ENCODE measurements at places on chromosomes 6 and 20.
A peak's percentile ranks its signal among the peaks of the same experiment; 100 is the strongest.

DNA sequence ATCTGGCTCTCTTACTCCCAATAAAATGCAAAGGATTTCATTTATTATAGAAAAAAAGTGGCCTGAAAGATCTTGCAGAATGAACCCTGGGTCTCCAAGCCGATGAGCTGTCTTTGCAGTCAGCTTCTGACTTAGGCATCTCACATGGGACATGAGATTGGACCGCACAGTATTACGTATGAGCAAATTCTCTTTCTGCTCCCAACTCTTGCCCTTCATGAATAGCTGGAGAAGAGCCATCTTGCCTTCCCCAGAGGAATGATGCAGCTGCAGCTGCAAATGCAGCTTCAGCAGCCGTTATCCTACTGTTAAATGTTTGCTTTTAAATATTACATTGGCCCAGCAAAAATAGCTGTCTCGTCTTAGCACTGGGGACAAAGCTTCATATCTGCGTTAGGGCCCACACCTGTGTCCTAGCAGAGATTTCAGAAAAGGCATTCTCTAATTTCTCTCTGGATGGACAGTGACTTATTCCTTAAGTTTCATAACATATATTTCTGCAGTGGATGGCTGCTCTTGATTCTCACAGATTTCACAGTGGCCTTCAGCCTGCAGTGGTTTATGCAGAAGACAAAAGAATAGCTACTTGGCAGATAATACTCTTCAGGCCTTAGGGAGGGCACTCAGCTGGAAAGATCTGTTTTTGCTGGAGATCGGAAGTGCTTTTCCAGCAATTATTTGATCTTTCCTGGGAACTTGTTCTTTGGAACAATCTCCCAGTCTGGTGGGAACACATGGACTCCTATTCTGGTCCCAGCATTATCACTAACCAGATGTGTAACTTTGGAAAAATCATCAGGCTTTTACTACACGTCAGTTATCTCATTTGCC, 129.2 kb downstream of the FYN start:
- no peak for DNase-seq

GRCh38 chr6:160960839-160961238, 30.7 kb upstream of the MAP3K4 start:
- DNase-seq: no peak

- DNase-seq: no peak
Measured at GRCh38 chr20:23409800-23410199, 11.5 kb downstream of the NAPB start.

DNA sequence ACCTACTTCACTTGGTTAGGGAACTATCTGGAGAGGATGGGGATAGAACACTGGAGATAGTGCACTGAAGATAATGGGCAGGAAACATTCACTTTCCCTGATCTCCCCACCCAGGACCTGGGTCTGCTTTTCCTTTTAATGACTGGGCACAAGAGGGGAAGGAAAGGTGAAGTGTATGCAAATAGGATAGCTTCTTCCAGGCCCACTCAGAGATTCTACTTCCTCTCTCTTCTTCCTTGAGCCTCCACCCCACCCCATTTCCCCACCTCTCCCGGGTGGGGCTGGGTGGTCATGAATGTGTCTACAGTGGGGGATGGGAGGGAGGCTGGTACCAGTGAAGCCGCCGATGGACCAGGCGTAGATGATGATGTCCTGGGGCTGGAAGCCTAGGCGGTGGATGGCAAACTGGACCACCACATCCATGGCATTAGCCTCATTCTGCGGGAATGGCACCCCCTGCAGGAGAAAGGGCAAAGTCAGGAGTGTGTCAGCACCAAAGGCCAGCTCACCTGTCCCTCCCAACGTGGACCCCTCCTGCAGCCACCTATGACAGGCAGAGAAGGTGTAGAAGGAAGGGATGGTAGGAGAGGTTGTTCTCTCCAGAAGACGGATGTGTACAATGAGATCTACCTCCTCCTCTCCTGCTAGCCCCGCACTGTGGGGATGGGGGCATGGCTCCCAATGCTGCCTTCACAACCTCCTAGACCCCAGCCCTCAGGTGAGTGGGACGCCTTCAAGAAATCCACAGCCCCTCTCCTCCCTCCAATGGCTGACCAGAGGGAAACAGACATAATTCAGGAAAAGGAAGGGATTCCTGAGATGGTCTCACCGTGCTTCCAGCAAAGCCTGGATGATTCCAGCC, 8.6 kb upstream of the LY6G5C start:
- no peak for DNase-seq

GRCh38 chr20:63968136-63968927, 1.4 kb downstream of the ZNF512B start:
- DNase-seq: no peak

DNA sequence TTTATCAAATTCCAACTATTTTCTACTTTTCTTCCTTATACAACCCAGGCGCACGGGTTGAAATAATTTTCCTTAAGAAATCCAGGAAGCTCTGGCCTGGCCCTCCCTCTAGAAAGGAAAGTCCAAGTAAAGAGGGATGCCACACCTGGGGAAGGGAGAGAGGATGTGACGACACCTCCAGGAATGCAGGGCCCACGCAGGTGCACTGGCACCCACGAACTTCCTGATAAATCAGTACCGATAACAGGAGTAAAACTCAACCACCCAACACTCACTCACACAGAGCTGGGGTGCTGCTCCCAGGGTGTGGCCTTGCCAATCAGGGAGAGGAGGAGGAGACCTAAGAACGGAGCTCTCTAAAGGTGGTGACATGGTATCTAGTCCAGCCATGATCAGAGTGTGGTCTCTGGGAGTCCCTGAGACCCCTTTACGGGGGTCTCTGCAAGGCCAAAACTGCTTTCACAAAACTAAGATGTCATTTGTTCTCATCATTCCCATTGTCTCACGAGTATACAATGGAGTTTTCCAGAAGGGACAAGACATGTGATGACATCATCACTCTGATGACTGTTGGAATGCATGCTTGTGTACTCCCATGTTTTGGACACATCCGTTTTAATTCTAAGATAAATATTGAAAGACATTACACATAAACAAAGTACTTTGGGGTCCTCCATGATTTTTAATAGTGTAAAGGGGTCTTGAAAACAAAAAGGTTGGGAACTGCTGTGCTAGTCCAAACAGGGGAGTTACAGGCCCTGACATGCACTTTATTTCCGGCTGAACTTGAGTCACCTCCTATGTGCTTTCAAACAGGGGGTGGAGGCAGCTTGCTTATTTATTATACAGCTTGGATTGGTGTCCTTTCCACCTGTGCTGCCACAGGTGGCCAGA, 2.2 kb upstream of the PARD6B start:
- DNase-seq: no peak

- DNase-seq: no peak
Measured at GRCh38 chr6:16078064-16078463, 50.8 kb upstream of the MYLIP start.

DNA sequence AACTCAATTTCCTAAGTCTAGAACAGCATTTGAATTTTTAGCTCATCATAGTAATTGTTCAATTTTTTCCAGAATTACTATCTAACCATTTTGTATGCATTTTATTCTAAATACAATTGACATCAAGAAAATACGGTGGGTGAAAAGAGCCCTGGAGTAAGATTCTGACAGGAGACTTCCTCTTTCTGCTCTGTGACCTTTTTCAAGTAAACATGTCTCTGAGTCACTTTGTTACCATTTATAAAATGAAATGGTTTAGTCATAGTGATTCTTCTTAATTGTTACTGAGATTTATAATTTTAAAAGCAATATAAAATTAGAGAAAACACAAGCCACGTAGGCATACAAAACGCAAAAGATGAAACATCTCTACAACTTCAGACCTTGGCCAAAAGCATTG, 80.2 kb downstream of the PLCB1 start:
- DNase-seq: no peak

DNA sequence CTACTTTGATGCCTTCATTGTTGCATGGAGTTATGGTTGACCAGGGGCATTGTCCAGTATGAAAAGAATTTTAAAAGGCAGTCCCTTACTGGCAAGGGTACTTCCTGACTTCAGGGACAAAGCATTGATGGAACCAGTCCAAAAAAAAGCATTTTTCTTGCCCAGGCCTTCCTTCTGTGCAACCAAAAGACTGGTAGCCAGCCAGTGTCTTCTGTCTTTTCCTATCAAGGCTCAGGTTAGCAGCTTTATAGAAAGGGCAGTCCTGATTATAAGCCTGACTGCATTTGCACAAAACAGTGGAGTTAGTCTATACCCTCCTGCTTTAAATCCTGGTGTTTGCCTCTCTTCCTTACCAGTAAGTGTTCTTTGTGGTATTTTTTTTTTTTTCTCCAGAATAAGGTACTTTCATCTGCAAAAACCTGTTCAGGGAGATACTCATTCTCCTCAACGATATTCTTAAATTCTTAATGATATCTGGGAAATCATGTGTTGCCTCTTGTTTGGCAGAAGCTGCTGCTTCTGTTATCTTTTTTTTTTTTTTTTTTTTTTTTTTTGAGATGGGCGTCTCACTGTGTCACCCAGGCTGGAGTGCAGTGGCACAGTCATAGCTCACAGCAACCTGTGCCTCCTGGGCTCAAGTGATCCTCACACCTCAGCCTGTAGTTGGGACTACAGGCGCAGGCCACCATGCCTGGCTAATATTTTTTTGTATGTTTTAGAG, 33.9 kb downstream of the SCAF8 start:
- peak; percentile 85 for DNase-seq

DNA sequence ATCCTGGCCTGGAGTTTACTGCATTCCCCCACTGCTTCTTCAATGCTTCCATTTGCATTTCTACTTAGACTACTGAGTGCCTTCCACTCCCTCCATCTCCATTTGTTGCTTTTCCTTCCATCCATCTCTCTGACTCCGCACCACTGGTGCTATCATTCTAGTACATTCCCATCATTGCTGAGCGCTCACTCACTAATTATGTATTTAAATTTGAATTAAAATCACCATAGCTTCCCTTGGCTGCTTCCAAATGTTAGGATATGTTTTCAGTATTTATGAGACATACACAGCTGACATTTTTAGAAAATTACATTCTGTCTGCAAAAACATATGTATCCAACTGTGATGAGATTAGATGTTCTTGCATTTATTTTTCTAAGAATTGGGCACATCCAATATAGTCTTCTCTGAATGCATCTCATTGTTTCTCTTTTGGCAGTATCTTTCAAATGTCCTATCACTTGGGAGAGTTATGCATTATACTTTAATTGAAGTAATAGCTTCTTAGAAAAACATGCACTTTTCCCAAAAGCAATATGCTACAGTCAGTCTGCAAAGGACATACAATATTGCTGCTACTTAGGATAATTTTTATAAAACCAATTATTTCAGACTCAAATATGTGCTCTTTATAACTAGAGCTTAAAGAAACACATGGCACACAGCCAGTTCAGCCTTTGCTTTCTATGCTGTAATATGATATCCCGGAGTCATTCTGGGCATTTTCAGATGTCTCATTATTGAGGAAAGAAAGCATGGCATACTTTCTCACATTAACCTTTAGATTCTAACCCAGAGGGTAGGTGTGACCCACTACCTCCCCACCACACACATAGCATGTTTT, 12.1 kb upstream of the COL21A1 start:
- DNase-seq: no peak

DNA sequence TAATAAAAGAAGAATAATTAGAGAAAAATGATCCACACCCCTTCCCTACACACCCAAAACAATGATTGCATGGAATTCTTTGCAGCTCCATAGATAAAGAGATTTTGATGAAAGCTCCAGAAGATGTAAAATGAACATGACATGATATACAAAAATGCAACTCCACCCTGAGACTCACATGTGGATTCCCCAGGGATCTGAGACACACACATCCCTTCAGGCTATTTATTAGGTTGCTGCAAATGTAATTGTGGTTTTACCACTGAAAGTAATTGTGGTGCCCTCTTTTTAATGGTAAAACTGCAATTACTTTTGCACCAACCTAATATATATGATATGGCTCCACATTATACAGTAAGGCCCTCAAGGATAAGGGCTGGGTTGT, 40.4 kb upstream of the TBC1D7 start:
- no peak for DNase-seq

DNA sequence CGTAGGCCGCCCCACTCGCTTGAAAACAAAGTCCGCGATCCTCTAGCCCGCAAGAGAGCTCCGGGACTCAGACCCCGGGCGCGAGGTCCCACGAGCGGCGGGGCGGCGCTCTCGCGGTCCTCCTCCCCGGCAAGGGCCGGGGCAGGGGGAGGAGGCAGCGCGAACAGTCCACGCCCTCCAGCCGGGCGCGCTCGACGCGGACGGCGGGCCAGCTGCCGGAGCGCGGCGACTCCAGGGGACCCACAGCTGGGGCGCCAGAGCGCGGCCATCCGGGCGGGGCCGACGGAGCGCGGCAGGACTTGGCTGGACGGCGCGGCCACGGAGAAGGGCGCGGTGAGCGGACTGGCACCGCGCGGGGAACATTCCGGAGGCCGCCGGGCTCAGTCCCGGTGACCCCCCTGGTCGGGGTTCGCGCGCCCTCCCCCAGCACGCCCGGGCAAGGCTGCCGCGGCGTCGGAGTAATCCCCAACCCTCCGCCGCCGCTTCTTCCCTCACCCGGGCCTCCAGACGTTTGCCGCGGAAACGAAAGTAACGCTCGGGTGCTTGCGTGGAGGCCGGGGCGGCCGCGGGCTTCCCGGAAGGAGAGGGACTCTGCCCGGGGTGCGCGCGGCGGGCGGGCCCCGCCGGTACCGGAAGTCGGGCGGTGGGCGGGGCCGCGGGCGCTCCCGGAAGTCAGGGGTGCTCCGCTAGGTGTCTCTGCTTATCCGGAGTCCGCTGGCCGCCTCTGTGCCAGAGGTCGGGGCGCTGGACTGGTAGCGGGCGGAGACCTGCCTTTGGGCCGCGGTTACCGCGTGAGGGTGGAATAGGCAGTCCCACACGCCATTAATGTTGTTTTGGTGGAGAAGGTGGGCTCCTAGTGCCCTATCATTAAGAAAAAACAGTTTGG, at the start of gene RIPK1:
TSS of gene RIPK1 (plus strand) at position 166 of the 886 bp plus-strand sequence. CDS start 8,330 bp downstream, outside the sequence.
- DNase-seq: peak; percentile 91

DNA sequence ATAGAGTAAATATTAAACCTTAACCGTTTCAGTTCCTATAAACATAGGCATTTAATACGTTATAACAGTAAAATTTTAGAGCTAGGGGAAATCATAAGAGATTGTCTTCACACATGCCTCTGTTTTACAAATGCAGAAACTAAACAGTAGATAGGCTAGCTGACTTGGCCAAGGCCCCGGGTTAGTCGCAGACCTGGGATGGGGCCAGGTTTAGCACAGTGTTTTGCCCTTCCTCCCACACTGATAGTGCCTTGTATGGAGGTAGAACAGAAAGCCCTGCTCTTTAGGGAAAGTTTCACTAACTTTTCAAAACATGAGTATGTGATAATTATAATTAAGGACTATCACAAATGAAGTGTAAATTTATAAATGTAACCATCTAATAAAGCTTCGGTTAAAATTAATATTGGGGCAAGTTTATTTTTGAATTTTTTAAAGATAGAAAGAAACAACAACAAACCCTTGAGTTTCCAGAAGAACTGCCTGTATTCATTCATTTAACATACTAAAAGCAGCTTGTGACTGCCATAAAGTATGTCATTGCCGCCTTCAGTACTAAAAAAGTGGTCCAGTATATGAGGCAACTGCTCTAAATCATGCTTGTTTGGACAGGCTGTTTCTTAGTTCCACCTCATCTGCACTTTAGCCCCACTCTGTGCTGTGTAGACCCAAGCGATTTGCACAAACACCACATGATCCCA, 62.5 kb upstream of the LOC128125822 start:
- no peak for DNase-seq

- DNase-seq: no peak
Measured at GRCh38 chr20:14790190-14790589, 452.8 kb upstream of the FLRT3 start.

GRCh38 chr6:43895656-43896328, 125.8 kb downstream of the VEGFA start:
- no peak for DNase-seq

GRCh38 chr20:44442298-44443070, 33.2 kb upstream of the TTPAL start:
- no peak for DNase-seq

GRCh38 chr6:16174416-16175078, 45.7 kb downstream of the MYLIP start:
- peak; percentile 58 for DNase-seq
